ENCODE measurements at places on chromosomes 5 and 9.
A peak's percentile ranks its signal among the peaks of the same experiment; 100 is the strongest.

GRCh38 chr9:88777498-88778312, 213.6 kb upstream of the S1PR3 start:
- DNase-seq, result no peak

DNA sequence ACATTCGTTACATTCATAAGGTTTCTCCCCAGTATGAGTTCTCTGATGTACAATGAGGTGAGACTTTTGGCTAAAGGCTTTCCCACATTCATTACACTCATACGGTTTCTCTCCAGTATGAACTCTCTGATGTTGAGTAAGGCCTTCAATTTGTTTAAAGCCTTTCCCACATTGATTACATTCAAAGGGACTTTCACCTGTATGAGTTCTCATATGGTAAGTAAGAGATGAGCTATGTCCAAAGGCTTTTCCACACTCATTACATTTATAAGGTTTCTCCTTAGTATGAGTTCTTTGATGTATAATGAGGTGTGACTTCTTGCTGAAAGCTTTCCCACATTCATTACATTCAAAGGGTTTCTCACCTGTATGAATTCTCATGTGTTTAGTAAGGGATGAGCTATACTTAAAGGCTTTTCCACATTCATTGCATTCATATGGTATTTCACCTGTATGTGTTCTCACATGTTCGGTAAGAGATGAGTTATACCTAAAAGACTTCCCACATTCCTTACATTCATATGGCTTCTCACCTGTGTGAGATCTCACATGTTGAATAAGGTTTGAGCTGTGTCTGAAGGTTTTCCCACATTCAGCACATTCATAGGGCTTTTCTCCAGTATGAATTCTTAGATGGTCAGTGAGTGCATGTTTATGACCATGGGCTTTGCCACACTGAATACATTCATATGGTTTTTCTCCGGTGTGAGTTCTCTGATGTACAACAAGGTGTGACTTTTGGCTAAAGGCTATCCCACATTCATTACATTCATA, 13.5 kb downstream of the ZFP37 start:
- no peak for DNase-seq

GRCh38 chr9:111759762-111760639, 34.7 kb downstream of the SHOC1 start:
- no peak for DNase-seq

- no peak for DNase-seq
Observed at GRCh38 chr5:159263569-159263905, 447 bp downstream of the UBLCP1 start.

- no peak for DNase-seq
Observed at GRCh38 chr5:146797658-146798057, 80.9 kb downstream of the PPP2R2B start.

DNA sequence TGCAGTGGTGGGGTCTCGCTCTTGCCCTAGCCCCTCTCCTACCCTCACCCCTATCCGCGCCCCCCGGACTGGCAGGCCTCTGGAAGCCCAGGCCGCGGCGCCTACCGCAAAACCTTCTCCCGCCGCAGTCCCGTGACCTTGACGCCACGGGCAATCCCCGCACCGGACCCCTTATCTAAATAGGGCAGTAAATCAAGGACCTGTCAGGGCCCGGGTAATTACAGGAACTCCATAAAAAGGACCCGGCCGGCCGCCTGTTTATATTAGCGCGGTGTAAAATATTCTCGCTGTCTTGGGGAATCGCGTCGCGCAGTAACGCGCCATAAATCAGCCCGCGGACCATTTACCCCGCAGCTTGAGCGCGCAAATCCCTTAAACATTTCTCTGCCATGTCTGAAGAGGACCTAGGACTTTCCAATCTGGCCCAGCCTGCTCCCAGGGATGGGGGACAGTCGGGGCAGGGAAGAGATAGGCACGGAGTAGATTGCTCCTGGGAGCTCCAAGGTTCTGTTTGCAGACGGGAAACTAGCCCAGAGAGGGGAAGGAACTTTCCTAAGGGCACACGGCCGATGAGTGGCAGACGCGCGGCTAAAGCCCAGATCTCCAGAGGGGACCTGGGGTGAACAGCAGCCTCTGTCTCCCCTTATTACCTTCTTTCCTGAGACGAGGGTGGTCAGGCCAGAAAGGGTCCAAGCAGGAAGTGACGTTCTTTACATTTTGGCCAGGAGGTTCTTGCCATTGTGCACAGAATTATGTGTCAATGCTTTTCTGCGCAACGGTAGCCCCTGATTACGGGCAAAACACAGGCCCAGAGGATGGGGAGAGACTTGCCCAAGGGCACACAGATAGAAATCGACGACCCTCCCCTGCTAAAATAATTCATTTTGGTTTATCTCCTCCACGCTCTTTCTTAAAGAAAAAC, 4.8 kb upstream of the HAND1 start:
- no peak for DNase-seq

DNA sequence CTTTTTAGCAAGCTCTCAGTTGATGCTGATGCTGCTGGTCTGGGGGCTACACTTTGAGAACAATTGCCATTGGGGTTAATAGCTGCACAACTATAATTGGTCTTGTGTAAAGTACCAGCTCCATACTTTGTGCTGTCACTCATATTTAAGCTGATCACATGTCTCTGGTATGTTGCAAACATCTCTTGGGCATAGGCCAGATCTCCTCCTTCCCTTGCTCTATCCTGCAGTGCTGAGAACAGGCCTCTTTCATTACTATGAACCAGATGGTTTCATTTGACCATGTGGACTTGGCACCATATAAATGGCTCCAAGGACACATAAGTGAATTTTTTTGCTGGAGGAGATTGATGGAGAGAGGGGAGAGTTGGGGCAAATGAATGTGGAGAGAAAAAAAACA, 48.4 kb downstream of the DMRT2 start:
- no peak for DNase-seq

DNA sequence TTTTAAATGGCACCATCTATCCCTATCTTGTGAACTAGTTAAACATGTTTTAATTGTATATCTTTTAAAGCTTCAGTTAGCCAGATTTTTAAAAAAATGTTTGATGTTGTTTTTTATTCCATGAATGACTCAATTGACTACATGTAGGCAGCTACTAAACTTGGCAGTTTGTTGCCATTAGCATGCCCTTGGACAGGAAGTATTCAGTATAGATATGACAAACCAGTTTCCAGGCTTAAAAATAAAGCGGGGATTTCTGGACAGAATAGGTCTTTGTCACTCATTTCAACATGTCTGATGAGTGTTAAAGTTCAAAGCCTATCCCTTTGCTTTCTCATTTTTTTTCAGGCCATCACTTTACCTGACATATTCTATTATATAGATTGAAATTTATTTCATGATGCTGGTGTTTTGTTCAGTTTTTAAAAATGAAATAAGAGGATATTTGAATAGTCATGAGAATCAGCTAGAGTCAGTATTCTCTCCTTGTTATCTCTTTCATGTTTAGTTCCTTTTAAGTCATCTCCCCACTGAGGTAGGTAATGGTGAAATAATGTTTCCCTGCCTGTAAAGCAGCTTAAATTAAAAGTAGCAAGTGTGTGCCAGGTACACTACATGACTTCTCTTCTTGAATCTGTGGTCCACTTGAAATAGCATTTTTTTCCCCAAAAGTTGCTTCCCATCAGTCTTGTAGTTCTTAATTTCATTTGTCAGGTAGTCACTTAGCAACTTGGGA, 11.9 kb downstream of the TNFAIP8 start:
- no peak for DNase-seq

DNA sequence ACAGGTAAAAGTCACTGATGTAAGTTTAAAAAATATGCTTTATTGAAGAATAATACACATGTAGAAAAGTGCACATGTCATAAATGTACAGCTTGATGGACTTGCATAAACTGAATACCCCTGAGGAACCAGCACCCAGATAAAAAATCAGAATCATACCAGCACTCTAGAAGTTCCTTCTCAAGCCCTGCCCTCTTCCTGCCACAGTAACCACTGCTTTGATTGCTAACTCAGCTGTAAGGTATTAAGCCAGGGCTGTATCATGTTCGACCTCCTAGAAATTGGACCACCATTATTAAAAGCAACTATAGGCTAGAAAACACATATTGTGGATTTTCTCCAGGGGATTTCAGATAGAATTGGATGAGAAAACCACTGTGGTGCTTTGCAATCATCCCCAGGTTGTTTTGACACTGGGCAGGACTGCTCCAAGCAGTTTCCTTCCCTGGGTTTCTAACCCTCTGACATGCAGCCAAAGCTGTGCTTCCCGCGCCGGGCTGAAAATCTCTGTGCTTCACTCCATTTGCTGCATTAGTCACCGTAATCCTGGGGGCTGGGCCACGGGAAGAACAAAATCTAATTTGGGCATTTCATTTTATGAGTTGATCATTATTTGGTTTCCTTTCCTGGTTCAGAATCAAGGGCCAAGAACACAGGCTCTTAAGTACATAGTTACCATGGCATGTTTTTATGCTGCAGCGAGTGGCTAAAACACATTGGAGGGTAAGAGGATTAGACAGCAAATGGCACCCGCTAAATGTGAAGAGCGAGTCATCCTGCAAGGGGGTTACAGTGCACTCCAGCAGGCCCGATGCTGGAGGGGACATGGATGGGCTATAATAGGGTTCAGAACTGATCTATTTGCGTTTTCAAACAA, 139.4 kb upstream of the IL12B start:
- no peak for DNase-seq

DNA sequence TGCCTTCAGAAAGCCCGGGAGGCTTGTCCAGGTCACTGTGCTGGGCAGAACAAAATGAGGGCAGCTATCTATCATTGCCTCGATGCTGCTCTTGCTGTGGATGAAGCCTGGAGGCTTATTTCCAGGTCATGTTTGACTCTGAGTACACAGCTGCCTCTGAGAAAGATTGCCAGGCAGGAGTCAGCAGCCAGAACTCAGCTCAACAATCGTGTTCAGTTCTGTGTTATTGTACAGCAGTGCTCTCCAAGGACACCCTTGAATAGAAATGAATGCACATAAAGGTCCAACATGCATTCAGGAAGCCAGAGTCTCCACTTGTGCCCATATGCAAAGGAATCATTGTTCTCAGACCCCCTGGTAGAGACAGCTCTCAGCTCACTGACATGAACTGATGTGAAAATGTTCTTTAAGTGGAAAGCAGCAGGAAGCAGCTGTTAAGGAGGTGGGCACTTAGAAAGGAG, 61.7 kb upstream of the ZFR start:
- DNase-seq, result no peak

- no peak for DNase-seq
Observed at GRCh38 chr5:88188458-88189132, 80.0 kb downstream of the TMEM161B start.

- DNase-seq, result no peak
Observed at GRCh38 chr9:11275158-11275695, 662.4 kb upstream of the PTPRD start.

GRCh38 chr9:79166005-79166404, 405.8 kb upstream of the TLE4 start:
- DNase-seq, result no peak

DNA sequence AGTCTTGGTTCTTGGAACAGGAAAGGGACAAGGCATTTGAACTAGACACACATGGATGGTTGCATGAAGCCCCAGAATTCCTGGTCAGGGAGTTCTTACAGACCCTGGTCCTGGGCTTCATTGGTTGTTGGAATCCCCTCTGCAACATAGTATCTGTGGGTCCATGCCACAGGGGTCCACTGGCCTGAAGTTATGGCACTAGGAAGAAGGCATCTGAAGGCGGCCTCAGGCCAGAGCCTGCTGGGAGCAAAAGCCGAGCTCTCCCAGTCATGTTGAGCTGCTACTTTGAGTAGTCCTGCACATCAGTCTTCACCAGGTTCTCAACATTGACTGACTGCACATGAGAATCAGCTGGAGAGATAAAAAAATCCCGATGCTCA, 71.1 kb upstream of the PITX1 start:
- DNase-seq, result no peak

DNA sequence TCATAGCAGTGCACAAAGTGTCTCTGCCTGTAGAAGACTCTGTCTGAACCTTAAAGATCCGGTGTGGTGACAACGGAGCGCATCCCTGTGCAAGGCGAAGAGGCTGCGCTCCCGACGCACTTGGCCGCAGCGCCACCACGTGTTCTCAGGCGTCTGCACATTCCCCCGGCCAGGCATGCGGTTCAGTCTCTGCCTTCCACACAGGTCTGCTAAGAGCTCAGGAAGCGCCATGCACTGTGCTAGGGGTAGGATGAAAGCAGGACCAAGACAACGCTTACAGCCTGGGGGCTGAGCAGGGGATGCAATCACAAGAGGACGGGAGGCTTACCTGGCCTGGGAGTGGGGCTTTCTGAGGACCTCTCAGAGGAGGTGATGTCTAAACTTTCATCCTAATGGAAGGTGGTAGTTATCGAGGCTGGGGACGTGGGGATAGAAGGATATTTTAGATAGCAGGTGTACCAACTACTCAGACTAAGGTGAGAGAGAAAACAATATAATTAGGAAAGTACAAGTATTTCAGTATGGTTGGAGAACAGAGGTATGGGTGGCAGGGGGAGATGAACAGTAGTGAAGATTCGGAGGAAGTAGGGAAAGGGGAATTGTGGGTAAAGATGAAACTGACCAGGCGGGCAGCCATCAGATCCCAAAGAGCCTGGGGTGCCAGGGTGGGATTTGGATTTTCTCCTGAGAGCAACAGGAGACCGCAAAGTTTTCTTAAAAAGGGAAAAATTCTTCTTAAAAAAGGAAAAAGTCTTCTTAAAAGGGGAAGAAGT, 13.3 kb downstream of the CAPSL start:
- DNase-seq, result no peak

GRCh38 chr9:110047955-110048402, 160.0 kb downstream of the C9orf152 start:
- no peak for DNase-seq

DNA sequence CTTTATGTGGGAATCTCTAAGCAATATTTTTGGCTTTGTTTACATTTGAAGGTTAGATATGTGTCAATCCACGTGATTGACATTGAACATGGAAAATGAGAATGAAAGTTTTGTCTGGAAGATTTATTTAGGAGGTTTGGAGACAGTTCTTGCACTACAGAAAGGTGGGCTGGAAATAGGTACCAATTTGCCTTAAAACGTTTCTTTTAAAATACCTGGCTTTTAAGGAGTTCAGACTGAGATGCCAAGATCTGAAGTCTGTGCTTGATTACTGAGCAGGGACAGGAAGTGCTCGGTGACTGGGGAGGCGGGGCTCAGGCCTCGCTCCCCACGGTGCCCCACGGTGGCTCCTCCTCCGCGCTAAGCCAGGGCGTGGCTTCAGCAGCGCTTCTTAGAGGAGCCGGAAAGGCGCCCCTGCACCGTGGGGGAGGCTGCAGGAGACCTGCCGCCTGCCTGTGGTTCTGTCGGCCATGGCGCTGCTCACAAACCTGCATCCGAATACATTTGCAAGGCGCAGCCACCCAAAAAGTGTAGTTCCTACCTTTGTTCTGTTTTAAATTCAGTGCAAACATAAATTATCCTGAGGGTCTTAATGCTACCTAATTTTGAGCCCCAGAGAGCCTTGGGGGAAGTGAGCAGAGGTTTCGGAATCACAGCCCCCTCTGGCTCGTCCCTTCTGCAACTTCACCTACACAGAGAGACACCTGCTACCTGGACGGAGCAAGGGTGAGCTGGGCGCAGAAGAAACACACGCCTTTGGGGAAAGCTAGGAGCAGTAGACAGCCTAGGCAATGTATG, 49.2 kb downstream of the USP20 start:
- DNase-seq, result peak; percentile 95

DNA sequence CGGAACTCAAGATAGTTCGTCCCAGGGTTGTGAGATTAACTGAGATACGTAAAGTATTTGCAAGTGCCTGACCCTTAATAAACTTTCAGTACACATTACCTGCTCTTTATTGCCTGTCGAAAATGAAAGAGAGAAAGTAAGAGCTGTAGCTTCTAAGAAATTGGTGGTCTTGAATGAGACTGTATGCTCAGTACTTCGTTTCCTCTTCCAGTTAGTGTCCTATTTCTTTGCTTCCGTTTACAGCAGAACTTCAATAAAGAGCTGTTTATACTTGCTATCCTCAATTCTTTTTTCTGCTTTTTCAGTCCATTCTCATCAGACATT, 534 bp downstream of the SRFBP1 start:
- no peak for DNase-seq
